Islet precursor cell (in vitro differentiated cells): ENCODE measurements at places on chromosomes 2 and 18.

DNA sequence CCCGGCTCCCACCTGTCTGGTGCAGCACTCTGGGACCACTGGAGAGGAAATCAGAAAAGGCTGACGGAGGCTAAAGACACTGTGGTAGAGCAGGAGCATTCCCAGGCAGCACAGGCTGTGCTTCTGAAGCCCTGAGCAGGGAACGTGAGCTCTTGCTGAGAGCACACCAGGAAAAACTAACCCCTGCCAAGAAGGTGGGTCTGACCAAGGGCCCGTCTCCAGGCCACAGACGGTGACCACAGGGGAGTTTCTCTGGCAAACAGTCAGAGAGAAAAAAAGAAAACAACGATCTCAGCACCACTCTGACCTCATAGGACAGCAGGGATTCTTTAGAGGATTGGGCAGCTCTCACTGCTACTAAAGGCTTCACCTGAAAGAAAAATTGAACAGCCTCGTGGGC, 201.4 kb downstream of the AFF3 start:
- no peak for DNase-seq

- peak; percentile 86 for DNase-seq
Observed at GRCh38 chr2:231926180-231926741, at the start of gene NPPC. TSS of gene NPPC (minus strand) at chr2:231926396. CDS start at chr2:231926249, 147 bp downstream.

DNA sequence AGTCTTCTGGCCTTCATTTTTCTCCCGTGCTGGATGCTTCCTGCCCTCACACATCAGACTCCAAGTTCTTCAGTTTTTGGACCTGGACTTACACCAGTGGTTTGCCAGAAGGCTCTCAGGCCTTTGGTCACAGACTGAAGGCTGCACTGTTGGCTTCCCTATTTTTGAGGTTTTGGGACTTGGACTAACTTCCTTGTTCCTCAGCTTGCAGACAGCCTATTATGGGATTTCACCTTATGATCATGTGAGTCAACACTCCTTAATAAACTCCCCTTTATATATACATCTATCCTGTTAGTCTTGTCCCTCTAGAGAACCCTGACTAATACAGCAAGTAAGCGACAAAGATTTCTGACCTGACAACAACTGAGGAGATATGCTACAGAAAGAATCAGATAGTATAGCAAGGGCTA, 7.2 kb downstream of the CDC42EP3 start:
- no peak for DNase-seq

GRCh38 chr18:10544093-10544748, 18.4 kb downstream of the NAPG start:
- no peak for DNase-seq
